Suprapubic skin (tissue), 4 donors: ENCODE measurements at places on chromosomes 11 and 22.

- DNase-seq = peak; percentile 75
- no peak overlapping the region for H3K4me3 ChIP-seq
- H3K4me1 ChIP-seq = peaks cover 12% of the 10 kb centered on the region
- peaks cover 44% of the 10 kb centered on the region for H3K36me3 ChIP-seq
- H3K27me3 ChIP-seq = no peaks in the 10 kb centered on the region
- no peak overlapping the region for H3K27ac ChIP-seq
Observed at GRCh38 chr11:3109921-3110706, 52.9 kb upstream of the CARS1 start.

DNA sequence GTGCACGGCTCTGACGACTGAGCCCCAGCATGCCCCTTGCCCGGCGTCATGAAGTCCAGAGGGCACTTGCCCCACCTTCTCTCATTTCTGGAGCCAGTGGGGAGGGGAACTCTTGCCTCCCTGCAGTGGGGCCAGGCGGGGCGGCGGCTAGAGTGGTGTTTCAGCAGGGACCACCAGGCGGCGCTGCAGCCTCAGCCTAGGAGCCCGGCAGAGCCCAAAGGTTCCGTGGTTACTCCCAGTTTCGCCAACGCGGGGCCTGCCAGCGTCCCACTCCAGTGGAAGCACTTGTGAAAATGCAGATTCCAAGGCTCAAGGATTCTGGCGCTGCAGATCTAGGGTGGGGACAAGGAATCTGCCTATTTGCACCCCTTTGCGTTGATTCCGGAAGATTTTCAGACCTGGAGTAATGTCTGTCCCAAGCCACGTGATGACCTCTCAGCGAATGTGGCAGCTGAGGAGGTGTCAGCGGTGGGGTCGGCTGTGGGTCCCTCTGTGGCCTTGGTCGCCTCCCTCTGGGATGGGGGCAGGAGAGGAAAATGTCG is 55.7 kb downstream of the CD82 start:
- no peak overlapping the region for H3K4me3 ChIP-seq
- no peaks in the 10 kb centered on the region for H3K27me3 ChIP-seq
- no peak overlapping the region for H3K27ac ChIP-seq
- peaks cover 23% of the 10 kb centered on the region for H3K4me1 ChIP-seq
- peak; percentile 85 for DNase-seq
- peaks cover 15% of the 10 kb centered on the region for H3K36me3 ChIP-seq

GRCh38 chr11:44483919-44484610 is 81.4 kb upstream of the CD82 start:
- H3K4me1 ChIP-seq = no peaks in the 10 kb centered on the region
- H3K27me3 ChIP-seq = no peaks in the 10 kb centered on the region
- H3K27ac ChIP-seq = no peak overlapping the region
- H3K4me3 ChIP-seq = no peak overlapping the region

DNA sequence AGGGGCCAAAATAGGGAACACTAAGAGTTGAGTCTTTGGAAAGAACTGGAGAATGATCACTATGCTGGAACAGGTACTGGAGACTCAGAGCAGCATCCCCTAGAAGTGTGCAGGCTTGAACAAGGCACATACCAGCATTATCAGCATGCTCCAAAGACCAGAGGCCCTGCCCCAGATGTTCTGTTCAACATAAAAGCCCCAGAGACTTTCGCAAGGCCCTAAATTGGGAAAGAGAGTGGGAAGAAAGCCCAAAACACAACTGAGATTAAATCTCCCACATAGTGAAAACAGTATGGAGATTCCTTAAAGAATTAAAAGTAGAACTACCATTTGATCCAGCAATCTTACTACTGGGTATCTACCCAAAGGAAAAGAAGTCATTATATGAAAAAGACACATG is 9.4 kb downstream of the CNGA4 start:
- no peak for DNase-seq
- no peaks in the 10 kb centered on the region for H3K27me3 ChIP-seq
- peaks cover 23% of the 10 kb centered on the region for H3K4me1 ChIP-seq
- H3K4me3 ChIP-seq = no peak overlapping the region
- H3K36me3 ChIP-seq = no peaks in the 10 kb centered on the region
- no peak overlapping the region for H3K27ac ChIP-seq
